ENCODE measurements at places on chromosomes 3 and 15. TPM values are rescaled to one million over a fixed set of nuclear protein-coding genes. Genes with fewer than 3 reads are reported as not detected.

Gene CRYGS
- total RNA-seq: 10.4 TPM

DNA sequence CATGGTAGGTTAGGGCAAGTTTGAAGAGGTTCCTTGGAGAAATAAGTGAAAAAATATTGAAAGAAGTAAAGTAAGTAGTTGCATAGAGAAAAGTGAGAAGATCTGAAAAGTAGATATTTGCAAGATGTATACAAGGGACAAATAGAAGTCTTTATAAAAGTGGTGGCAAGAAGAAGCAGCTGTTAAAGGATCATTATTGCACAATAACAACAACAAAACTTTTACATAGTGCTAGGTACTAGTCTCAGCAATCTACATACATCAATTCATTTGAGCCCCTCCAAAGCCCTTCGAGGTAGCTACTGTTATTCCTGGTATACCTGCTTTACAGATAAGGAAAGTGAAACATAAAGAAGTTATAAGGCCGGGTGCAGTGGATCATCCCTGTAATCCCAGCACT lies 239.6 kb downstream of the MEIS2 start:
- no peak for DNase-seq

GRCh38 chr3:142664311-142664710 lies 59.5 kb upstream of the TRPC1 start:
- DNase-seq: no peak

DNA sequence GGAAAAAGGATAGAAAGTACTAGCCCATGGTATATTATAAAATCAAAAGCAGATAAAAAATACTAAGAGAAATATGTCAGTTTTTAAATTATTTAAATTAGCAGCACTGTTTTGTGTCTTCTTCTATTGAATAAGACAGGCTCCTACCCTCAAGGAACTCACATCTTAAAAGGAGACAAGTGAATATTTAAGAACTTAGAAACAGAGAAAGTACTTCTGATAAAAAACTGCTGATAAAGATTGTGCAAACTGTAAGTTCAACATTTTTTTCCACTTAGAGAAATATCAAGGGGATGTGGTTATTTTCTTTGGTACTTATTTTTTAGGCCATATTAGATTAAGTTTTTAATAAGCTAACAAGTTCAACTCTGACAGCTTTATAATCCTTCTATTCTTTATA lies 3.0 kb upstream of the ANKRD28 start:
- no peak for DNase-seq

DNA sequence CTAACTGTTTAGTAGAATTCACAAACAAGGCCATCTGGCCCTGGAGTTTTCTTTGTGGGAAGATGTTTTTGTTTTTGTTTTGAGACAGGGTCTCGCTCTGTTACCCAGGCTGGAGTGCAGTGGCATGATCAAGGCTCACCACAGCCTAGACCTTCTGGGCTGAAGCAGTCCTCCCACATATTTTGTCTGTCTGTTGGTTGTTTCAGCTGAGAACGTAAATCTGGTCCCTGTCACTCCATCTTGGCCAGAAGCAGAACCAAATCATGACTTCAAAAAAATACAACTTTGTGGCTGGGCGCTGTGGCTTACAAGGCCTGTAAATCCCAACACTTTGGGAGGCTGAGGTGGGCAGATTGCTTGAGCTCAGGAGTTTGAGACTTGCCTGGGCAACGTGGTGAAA lies 27.1 kb downstream of the MRAS start:
- DNase-seq: no peak

Gene CDC25A
- 0.28 TPM for total RNA-seq

GRCh38 chr3:184725176-184725719 lies 13.4 kb upstream of the MAGEF1 start:
- no peak for DNase-seq

Gene GPR149
- total RNA-seq: not detected

DNA sequence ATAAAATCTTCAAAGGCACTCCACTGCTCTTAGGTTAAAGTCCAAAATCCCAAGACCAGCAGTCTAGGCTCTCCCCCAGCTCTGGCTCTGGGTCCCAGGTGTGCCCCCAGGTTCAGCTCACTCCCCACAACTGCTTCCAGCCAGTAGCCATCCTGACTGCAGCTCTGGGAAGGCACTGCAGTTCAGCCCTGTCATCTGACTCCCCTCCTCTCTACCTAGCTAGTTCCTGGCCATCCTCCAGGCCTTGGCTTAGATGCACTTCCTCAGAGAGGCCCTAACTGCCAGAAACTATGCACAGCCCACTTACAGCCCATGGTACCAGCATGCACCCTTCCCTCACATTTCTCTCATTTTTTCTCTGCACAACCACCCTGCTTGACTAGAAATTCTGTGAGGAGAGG lies 25.5 kb downstream of the TBC1D2B start:
- DNase-seq: no peak

Gene PLOD2
- total RNA-seq: not detected

GRCh38 chr15:67506775-67507747 lies 13.9 kb upstream of the C15orf61 start:
- no peak for DNase-seq

Gene HYKK
- total RNA-seq: 1.7 TPM

GRCh38 chr3:127978636-127979035 lies 63.6 kb downstream of the KBTBD12 start:
- no peak for DNase-seq

- DNase-seq: no peak
Observed at GRCh38 chr15:98914626-98915025, 93.0 kb downstream of the PGPEP1L start.

GRCh38 chr3:46544771-46545503 lies 21.2 kb downstream of the LRRC2 start:
- DNase-seq: no peak

Gene SACM1L
- total RNA-seq: 81.5 TPM

DNA sequence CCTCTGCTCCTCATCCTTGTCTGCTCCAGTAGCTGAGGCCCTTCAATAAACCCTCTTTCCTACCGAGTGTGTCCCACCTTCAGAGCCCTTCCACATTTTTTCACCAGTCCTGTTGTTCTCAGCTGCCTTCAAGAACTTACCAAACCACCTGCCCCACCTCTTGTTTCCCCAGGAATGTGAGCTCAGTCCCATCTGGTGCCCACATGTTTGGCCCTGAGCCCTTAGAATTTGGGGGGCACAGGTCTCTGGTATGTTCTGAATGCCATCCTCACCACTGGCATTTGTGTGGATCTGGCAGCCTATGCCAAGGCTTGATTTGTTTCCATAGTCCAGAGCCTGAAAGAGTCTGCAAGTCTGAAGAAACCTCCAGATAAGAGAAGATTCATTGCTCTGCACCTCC lies 315.2 kb upstream of the PPP2R3A start:
- no peak for DNase-seq
